ENCODE measurements at places on chromosomes 7 and 10. TPM values are rescaled to one million over a fixed set of nuclear protein-coding genes. Genes with fewer than 3 reads are reported as not detected.

Gene TET1
- 3.0 TPM for total RNA-seq

DNA sequence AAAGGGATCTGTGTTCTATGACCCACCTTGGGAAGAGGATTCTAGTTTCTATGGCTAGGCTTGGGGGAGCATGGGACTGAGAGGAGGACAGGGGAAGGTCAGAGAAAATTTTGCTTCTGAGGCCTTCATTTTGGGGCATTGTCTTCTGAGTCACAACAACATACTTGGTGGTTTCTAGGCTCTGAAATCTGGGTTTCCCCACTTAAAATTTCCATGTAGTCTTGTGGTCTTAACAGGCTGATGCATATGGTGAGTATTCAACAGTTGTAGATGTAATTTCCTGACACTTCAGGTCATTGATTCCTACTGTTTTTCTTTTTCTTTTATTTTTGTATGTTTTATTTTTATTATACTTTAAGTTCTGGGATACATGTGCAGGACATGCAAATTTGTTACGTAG lies 88.5 kb downstream of the ANKRD7 start:
- H3K27ac ChIP-seq = no peak overlapping the region
- no peak overlapping the region for H3K4me3 ChIP-seq
- H3K36me3 ChIP-seq = no peaks in the 10 kb centered on the region
- H3K4me1 ChIP-seq = no peaks in the 10 kb centered on the region

DNA sequence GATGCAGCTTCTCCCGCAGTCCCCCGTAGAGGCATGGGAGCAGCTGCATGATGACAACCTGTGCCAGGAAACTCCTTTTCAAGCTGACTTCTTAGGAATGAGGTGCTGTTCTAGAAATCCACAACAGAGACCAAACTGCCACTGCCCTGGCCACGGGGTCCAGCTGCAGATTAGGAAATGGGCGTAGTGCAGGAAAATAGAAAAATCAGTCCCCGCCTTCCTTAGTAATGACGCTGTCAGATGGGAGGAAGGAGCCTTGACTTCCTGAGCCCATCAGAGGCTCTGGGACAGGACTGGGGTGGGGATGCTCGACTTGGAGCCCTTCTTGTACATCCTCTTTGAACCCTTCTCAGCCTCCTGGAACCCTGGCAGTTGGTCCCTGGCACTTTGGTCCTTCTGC lies 227.8 kb upstream of the GRB10 start:
- H3K36me3 ChIP-seq = no peaks in the 10 kb centered on the region
- no peak for DNase-seq
- H3K27me3 ChIP-seq = no peaks in the 10 kb centered on the region
- H3K4me1 ChIP-seq = no peaks in the 10 kb centered on the region

Gene DLX6
- not detected for total RNA-seq

Gene DNMBP
- total RNA-seq = 4.4 TPM

Gene VIPR2
- 0.84 TPM for total RNA-seq

Gene ADIRF
- total RNA-seq = not detected

DNA sequence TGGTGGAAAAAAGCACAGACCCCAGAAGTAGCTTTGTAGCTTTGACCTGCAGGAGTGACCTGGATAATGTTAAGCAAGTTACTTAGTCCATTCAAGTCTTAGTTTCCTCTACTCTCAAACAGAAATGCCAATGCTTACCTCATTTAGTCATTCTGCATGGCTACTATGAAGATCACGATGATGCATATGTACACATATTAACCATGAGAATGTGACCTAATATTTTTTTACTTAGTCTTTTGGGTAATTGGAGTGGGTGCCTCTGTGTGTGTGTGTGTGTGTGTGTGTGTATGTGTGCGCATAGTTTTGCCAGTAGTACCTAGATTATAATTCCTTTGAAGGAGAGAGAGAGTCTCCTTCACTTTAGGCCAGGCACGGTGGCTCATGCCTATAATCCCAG lies 95.8 kb downstream of the NRP1 start:
- DNase-seq = no peak
- H3K27me3 ChIP-seq = no peaks in the 10 kb centered on the region
- H3K4me1 ChIP-seq = no peaks in the 10 kb centered on the region
- no peak overlapping the region for H3K4me3 ChIP-seq
- H3K36me3 ChIP-seq = no peaks in the 10 kb centered on the region

GRCh38 chr10:92923416-92923815 lies 75.1 kb downstream of the EXOC6 start:
- no peak overlapping the region for H3K4me3 ChIP-seq
- H3K4me1 ChIP-seq = no peaks in the 10 kb centered on the region
- H3K27me3 ChIP-seq = no peaks in the 10 kb centered on the region
- DNase-seq = no peak
- no peak overlapping the region for H3K27ac ChIP-seq

Gene KCNIP2
- total RNA-seq = 2.3 TPM

- H3K27ac ChIP-seq = no peak overlapping the region
- H3K4me3 ChIP-seq = no peak overlapping the region
- no peaks in the 10 kb centered on the region for H3K27me3 ChIP-seq
- DNase-seq = no peak
- no peaks in the 10 kb centered on the region for H3K36me3 ChIP-seq
Measured at GRCh38 chr7:30910411-30911073, 1.1 kb upstream of the AQP1 start.

Gene ITGB8
- 2.9 TPM for total RNA-seq

Gene ANKRD30A
- not detected for total RNA-seq

DNA sequence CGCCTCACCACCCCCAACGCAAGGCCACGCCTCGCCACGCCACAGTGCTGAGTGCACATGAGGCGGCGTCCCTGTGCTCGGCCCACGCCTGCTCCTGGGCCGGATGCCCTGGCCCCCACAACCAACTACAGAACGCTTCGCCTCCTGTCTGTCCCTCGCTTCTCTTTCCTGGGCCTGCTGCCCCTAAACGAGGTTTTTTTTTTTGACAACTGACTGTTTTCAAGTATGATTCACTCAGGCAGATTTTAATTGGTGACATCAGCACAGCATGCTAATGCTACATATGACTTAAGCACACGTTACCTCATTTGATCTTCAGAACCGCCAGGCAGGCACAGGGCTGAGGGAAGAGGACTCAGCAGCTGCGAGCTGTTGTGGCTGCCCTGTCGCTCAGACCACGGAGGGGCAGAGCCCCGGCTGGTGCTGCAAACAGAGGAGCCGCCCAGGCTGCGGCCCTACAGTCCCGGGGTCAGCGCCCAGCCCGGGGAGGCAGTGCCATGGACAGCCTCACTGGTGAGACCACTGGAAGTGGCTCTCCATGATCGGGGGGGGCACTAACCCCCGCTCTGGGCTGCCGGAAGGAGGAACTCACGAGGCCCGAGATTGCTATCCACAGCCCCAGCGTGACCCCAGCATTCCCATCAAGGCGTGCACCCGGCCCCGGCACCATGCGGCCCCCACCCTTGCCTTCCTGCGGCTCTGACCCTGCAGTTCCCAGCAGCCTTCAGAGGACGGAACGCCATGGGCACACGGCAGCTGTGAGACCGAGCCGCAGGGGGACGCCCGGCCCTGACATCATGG lies 212.8 kb downstream of the MAD1L1 start:
- peak overlapping the region; percentile 46 for H3K27ac ChIP-seq
- H3K4me3 ChIP-seq = peak overlapping the region; percentile 18

GRCh38 chr7:74387606-74388005 lies 66.1 kb upstream of the GTF2IRD1 start:
- H3K36me3 ChIP-seq = no peaks in the 10 kb centered on the region
- no peak overlapping the region for H3K27ac ChIP-seq
- H3K4me3 ChIP-seq = no peak overlapping the region
- no peaks in the 10 kb centered on the region for H3K27me3 ChIP-seq
- no peak for DNase-seq
- H3K4me1 ChIP-seq = no peaks in the 10 kb centered on the region

DNA sequence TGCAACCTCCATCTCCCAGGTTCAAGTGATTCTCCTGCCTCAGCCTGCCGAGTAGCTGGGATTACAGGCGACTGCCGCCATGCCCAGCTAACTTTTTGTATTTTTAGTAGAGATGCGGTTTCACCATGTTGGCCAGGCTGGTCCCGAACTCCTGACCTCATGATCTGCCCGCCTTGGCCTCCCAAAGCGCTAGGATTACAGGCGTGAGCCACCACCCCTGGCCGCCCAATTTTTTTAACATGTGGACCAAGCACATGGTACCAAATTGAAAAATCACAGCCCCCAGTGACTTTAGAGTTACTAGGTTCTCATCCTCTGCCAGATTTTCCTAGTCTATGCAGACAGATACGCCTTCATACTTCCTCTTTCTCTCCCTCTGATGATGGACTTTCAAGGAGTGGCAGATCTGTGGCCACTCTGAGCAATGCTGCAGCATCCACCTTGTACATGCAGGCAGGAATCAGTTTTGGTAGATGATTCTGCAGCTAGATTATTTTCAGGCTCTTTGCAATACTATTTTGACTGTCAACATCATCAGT lies 34.0 kb upstream of the EZH2 start:
- no peak overlapping the region for H3K4me3 ChIP-seq
- peaks cover 36% of the 10 kb centered on the region for H3K4me1 ChIP-seq
- no peak overlapping the region for H3K27ac ChIP-seq
- DNase-seq = no peak
- H3K36me3 ChIP-seq = no peaks in the 10 kb centered on the region

Gene VWDE
- total RNA-seq = 1.3 TPM

Gene FGFR2
- total RNA-seq = 0.88 TPM

Gene MRLN
- not detected for total RNA-seq

Gene MRPS24
- total RNA-seq = 44.2 TPM

DNA sequence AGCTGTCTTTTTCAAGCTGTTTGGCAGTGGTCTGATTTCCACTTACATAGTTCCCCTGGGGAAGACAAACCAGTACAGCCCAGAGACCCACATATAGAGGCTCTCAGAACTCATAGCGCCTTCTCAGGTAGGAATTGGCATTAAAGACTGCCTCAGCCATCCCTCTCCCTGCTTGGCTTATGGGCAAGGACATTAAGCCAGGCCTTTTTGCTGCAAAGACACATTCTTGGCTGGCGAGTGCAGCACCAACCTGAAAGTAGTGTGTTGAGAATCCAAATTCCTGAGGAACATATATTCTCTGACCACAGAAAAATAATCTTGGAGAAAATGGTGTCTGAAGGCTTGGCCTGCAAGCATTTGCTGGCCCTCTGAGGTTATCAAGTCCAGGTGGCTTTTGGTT lies 39.2 kb upstream of the HPS1 start:
- no peak for DNase-seq
- H3K27ac ChIP-seq = no peak overlapping the region
- no peaks in the 10 kb centered on the region for H3K36me3 ChIP-seq
- H3K4me3 ChIP-seq = no peak overlapping the region

GRCh38 chr7:138325434-138325833 lies 134.6 kb upstream of the TRIM24 start:
- no peak overlapping the region for H3K4me3 ChIP-seq
- no peaks in the 10 kb centered on the region for H3K36me3 ChIP-seq
- H3K27ac ChIP-seq = no peak overlapping the region
- H3K4me1 ChIP-seq = no peaks in the 10 kb centered on the region
- DNase-seq = no peak
- no peaks in the 10 kb centered on the region for H3K27me3 ChIP-seq

GRCh38 chr10:70355051-70356021 lies 27.1 kb downstream of the LRRC20 start:
- no peaks in the 10 kb centered on the region for H3K27me3 ChIP-seq
- H3K4me1 ChIP-seq = no peaks in the 10 kb centered on the region
- no peak overlapping the region for H3K4me3 ChIP-seq
- no peak for DNase-seq
- no peaks in the 10 kb centered on the region for H3K36me3 ChIP-seq

- H3K27me3 ChIP-seq = no peaks in the 10 kb centered on the region
- no peak for DNase-seq
- no peak overlapping the region for H3K4me3 ChIP-seq
- peaks cover 10% of the 10 kb centered on the region for H3K4me1 ChIP-seq
- H3K27ac ChIP-seq = no peak overlapping the region
Measured at GRCh38 chr7:87342231-87342630, 3.2 kb upstream of the CROT start.

Gene RARRES2
- total RNA-seq = not detected

DNA sequence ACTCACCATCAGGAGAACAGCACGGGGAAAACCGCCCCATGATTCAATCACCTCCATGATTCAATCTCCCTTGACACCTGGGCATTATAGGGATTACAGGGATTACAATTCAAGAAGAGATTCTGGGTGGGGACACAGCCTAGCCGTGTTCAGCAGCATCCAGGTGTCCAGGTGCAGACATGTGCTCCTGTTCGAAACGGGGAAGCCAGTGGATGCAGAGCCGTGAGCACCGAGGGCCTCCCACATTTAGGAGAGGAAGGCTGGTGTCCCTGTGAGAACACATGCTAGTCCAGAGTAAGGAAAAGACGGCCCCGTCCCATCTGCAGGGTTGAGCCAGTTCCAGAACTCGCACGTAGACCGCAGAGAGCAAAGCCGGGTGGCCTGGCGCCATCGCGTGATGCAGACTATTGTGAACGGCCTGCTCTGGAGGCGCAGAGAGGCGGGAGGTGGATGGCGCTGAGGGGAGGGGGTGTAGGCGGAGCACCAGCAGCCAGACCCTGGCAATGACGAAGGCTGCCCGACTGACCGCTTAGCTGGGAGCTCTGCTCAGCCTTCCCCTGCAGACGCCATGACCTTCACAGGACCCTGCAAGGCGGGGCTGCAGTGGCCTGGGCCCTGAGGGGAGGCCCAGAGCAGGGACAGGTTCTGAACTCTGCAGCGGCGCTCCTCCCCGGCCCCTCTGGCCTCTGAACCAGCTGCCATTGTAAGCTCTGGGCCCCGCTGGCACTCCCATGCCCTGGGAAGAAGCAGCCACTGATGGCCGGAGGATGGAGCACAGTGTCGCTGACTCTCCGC lies 141.6 kb upstream of the TCERG1L start:
- no peak overlapping the region for H3K27ac ChIP-seq
- no peaks in the 10 kb centered on the region for H3K36me3 ChIP-seq
- no peaks in the 10 kb centered on the region for H3K4me1 ChIP-seq
- no peaks in the 10 kb centered on the region for H3K27me3 ChIP-seq
- DNase-seq = no peak
- no peak overlapping the region for H3K4me3 ChIP-seq

DNA sequence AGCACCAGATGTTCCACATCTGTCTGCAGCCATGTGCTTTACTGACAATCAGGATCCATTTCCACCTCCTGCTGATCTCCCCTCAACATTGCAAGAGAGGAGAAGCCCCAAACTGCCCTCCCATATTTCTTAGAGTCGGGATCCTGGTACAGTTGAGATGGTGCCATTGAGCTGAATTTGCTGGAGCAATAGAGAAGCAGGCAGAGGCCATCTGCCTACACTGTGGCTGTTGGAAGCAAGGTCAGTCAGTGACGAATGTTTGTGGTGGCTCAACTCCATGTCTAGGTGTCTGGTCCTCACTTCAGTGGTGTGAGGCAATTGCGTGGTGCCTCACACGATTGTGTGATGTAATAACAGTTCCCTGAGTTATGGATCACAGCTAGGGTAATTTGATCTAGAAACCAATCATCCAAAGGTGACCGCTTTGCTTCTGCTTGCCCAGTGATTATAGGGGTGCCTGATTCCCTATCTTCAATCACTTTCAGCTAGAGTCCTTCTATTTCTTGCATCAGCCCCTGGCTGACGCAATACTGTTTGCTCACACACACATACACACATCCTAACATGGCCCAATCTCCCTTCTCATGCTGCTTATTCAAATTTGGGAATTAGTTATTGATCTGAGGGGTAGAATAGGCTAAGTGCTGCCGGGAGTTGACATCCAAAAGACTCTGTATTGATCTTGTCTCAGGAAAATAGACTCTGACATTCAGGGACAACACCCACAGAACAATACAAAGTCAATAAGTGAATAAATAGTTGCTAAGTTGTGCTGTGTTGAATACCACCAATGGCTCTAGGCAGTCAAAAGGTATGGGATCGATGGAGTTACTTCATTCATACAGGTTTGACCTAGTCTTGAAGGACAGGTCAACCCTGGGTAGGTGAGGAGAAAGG lies 46.1 kb upstream of the SLC35B4 start:
- H3K27me3 ChIP-seq = no peaks in the 10 kb centered on the region
- no peak overlapping the region for H3K4me3 ChIP-seq
- DNase-seq = no peak
- H3K4me1 ChIP-seq = no peaks in the 10 kb centered on the region
- H3K36me3 ChIP-seq = no peaks in the 10 kb centered on the region
- H3K27ac ChIP-seq = no peak overlapping the region

Gene CREB5
- 0.22 TPM for total RNA-seq
